Spinal cord (tissue), 10 donors: ENCODE measurements at places on chromosomes 16 and 17. TPM values are rescaled to one million over a fixed set of nuclear protein-coding genes. Genes with fewer than 3 reads are reported as not detected.

HMOX2 gene
- 109 TPM for polyA plus RNA-seq

JPH3 gene
- 79.7 TPM for polyA plus RNA-seq

C17orf67 gene
- 2.7 TPM for polyA plus RNA-seq

MYH8 gene
- 0.19 TPM for polyA plus RNA-seq

ALDH3A1 gene
- 0.51 TPM for polyA plus RNA-seq

ABCC12 gene
- 0.32 TPM for polyA plus RNA-seq

PIEZO1 gene
- 45.2 TPM for polyA plus RNA-seq
